Hindlimb muscle (tissue), 1 donor: ENCODE measurements at places on chromosomes 11 and 22. TPM values are rescaled to one million over a fixed set of nuclear protein-coding genes. Genes with fewer than 3 reads are reported as not detected.

The OR5L1 gene
- polyA plus RNA-seq = not detected

The BEST1 gene
- polyA plus RNA-seq = 4.8 TPM

The MAPK8IP2 gene
- 0.70 TPM for polyA plus RNA-seq

The MUC5AC gene
- not detected for polyA plus RNA-seq

The BTG4 gene
- polyA plus RNA-seq = not detected

The MED17 gene
- 25.3 TPM for polyA plus RNA-seq

The TMPRSS13 gene
- 0.15 TPM for polyA plus RNA-seq

The EHF gene
- polyA plus RNA-seq = 0.22 TPM

The GRM5 gene
- polyA plus RNA-seq = 0.05 TPM

The OR4A5 gene
- not detected for polyA plus RNA-seq

The CAPN5 gene
- polyA plus RNA-seq = 10.6 TPM

The ALDH3B1 gene
- 17.0 TPM for polyA plus RNA-seq

The FAM118B gene
- polyA plus RNA-seq = 17.5 TPM

The GRAMD1B gene
- 11.8 TPM for polyA plus RNA-seq

The SCGB1D4 gene
- polyA plus RNA-seq = not detected

The TMEM151A gene
- polyA plus RNA-seq = not detected

The SORL1 gene
- polyA plus RNA-seq = 3.3 TPM

The DEFB131B gene
- not detected for polyA plus RNA-seq

The ISX gene
- not detected for polyA plus RNA-seq

The GRAP2 gene
- 0.79 TPM for polyA plus RNA-seq

The GDPD4 gene
- polyA plus RNA-seq = 0.26 TPM

The PARVG gene
- polyA plus RNA-seq = 4.5 TPM

The ASCL2 gene
- polyA plus RNA-seq = 0.17 TPM

The UBQLNL gene
- 0.22 TPM for polyA plus RNA-seq

The KDM2A gene
- polyA plus RNA-seq = 64.1 TPM

The MYRF gene
- 1.5 TPM for polyA plus RNA-seq

The C22orf31 gene
- 2.2 TPM for polyA plus RNA-seq

The PDGFD gene
- polyA plus RNA-seq = 19.1 TPM

The RAPSN gene
- 126 TPM for polyA plus RNA-seq

The KCNJ11 gene
- polyA plus RNA-seq = 27.5 TPM

The ZBTB16 gene
- 5.5 TPM for polyA plus RNA-seq

The OR56A1 gene
- not detected for polyA plus RNA-seq

The EFCAB6 gene
- polyA plus RNA-seq = 0.80 TPM

The ART5 gene
- 4.1 TPM for polyA plus RNA-seq

The C11orf52 gene
- polyA plus RNA-seq = 4.0 TPM

The SCN4B gene
- 3.7 TPM for polyA plus RNA-seq

The FXYD6 gene
- polyA plus RNA-seq = 227 TPM

The PANX2 gene
- 0.14 TPM for polyA plus RNA-seq

The OR8D4 gene
- polyA plus RNA-seq = 0.18 TPM

The PRAME gene
- not detected for polyA plus RNA-seq

The GGT5 gene
- 13.7 TPM for polyA plus RNA-seq

The SPDYC gene
- not detected for polyA plus RNA-seq

The C1QTNF5 gene
- 27.6 TPM for polyA plus RNA-seq

The PATE4 gene
- not detected for polyA plus RNA-seq

The OR8G5 gene
- polyA plus RNA-seq = not detected
